ENCODE measurements at places on chromosomes 7 and 10.

GRCh38 chr10:49752584-49752983, 9.5 kb downstream of the OGDHL start:
- DNase-seq: no peak

DNA sequence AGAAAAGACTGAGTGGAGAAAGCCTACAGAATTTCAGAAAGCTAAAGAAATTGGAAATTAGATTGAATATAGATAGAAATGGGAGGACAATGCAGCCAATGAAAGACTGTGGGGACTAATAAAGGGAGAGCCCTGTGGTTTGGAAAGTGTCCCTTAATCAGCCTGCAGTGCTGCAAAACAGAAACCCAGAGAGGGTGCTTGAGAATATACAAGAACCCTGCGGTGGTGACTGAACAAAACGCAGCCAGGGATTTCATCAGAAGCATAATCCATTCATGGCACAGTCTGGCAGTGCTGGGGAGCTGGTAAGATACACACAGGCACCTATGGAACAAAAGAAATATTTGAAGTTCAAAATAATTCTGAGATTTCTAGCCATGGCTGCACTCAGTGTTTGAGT, 19.1 kb downstream of the CEP41 start:
- peak; percentile 29 for DNase-seq

DNA sequence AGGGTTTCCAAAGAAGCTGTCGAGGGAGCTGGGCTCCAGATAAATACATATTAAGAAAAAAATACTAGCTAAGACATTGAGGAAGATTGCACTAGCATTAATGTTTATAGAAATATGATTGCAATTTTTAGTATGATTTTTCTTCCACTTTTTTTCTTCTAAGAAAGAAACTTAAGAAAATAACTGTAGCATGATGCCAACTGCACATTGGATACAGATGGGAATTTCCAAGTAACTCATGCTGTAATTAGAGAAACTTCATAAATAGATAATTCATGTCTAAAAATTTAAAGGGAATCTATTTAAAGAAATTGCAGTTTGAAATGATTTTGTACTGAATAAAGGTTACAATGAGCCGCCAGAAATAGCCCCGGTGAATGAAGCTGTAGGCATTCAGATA, 119.4 kb downstream of the POLR1F start:
- DNase-seq: no peak

GRCh38 chr7:26328498-26329390, 37.1 kb downstream of the SNX10 start:
- DNase-seq: no peak

GRCh38 chr10:133104963-133105640, 17.4 kb downstream of the ADGRA1 start:
- DNase-seq: no peak

DNA sequence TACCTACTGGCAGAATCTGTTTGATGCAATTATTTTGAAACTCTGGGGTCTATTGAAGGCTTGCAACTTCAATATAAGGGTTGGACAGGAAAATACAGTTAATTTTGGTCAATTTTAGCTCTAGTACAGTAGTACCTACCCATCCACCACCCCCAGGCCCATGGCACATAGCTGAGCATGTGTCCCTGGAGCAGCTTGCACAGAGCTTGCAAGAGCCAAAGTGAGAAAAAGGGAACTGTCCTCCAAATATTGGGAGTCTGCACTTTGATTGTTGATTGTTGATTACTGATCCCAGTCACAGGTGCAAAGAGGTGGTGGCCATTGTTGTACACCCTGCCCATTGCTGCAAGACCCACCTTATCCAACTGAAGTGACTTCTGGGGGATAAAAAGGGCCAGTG, 52.8 kb downstream of the DDC start:
- DNase-seq: no peak

- DNase-seq: no peak
Measured at GRCh38 chr7:8146788-8147413, 115.1 kb downstream of the ICA1 start.

DNA sequence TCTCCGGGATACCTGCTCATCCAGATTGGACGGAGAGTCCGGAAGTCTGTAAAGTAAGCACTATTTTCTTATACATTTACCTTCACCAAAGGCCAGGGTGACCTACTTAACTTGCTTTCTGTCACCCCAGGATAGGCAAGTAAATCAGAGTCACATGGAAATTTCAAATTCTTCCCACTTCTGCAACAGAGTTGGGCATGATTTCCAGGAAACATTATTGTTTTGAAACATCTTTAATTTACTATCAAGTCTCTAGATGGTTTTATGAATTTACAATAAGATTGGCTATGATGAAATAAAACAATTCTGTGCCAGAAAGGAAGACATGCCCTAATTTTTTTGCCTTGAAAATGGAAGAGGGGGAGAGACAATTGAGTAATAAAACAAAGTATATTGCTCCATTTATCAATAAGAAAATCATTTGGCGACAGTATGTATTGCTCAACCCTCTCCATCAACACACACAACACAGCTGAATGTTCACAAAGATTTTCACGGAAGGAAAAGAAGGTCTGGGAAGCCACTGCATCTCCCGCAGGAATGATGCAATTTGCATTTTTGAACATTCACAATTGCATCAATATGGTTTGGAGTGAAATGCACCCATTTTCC, 702.8 kb downstream of the PARD3 start:
- no peak for DNase-seq

DNA sequence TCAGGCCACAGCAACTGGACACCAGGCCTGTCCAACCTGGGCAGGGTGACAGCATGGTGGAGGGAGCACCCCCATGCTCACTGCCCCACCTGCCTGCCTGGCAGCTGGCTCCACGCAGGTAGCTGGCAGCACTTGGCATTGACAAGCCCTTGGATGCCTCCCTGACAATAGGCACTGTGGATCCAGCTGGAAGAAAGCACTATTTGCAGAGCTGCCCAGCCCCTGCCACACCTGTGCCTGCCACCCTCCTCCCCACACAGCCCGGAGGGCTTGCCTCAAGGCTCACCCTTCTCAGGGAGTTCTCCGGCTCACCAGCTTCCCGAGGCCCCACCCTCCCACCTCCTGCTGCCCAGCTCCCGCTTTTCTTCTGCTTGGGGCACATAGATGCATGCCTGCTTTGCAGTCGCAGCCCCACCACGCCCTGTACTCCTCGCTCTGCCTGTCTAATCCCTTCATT, 160.1 kb downstream of the NEURL1 start:
- DNase-seq: no peak

Data from activated naive CD4-positive, alpha-beta T cell treated with anti-CD3 and anti-CD28 coated beads, Interleukin-2, amount 50 U/mL, for 72 hours (primary cell).